Neural progenitor cell (in vitro differentiated cells): ENCODE measurements at places on chromosomes 5 and 9. TPM values are rescaled to one million over a fixed set of nuclear protein-coding genes. Genes with fewer than 3 reads are reported as not detected.

DNA sequence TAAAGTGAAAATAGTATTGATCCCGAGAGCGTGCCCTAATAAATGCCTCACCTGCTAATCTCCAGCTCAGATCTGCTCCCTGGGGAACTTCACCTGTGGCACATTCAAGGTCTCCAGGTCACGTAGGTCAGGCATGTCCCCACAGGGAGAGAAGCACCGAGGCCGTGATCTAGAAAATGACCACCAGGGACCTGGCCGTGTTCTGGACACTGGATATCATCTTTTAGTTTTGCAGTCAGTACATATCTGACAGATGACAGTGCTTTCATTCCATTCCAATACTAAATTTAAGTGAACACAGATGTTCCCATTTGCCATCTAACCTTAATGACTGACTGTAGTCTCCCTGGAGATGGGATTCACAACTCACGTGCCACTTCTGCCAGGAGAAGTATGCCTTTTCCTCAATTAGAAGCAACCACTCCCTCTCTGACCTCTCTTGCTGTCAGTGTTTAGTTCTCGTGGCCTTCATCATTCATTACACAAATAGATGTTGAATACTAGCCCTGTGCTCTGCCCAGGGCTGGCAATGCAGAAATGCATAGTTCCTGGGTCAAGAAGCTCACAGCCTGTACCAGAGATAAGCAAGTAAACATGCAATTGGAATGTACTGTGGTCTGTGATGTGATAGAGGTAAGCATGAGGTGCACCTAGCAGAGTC lies 276.5 kb downstream of the NTRK2 start:
- H3K4me3 ChIP-seq = no peak overlapping the region
- H3K4me1 ChIP-seq = no peaks in the 10 kb centered on the region
- no peaks in the 10 kb centered on the region for H3K27me3 ChIP-seq
- no peak overlapping the region for H3K27ac ChIP-seq

GRCh38 chr9:89497257-89497963 lies 503 bp downstream of the SEMA4D start:
- DNase-seq = peak; percentile 59
- H3K4me1 ChIP-seq = peaks cover 36% of the 10 kb centered on the region
- no peak overlapping the region for H3K27ac ChIP-seq
- peak overlapping the region; percentile 94 for H3K4me3 ChIP-seq
- no peaks in the 10 kb centered on the region for H3K27me3 ChIP-seq
- no peaks in the 10 kb centered on the region for H3K36me3 ChIP-seq

- no peaks in the 10 kb centered on the region for H3K36me3 ChIP-seq
- no peak overlapping the region for H3K4me3 ChIP-seq
- no peaks in the 10 kb centered on the region for H3K4me1 ChIP-seq
- peak; percentile 27 for DNase-seq
- H3K27me3 ChIP-seq = no peaks in the 10 kb centered on the region
- H3K27ac ChIP-seq = no peak overlapping the region
Measured at GRCh38 chr9:21160178-21160577, 6.3 kb downstream of the IFNA21 start.

- no peak for DNase-seq
- no peaks in the 10 kb centered on the region for H3K36me3 ChIP-seq
Measured at GRCh38 chr5:151179489-151179840, 21.9 kb upstream of the ANXA6 start.

The PRKACG gene
- total RNA-seq = not detected in 2 replicates

GRCh38 chr9:112044186-112044585 lies 130.9 kb downstream of the SUSD1 start:
- no peak overlapping the region for H3K4me3 ChIP-seq
- DNase-seq = no peak
- H3K27ac ChIP-seq = no peak overlapping the region
- H3K27me3 ChIP-seq = no peaks in the 10 kb centered on the region
- H3K36me3 ChIP-seq = no peaks in the 10 kb centered on the region

The ABO gene
- not detected in 2 replicates for total RNA-seq

The PCA3 gene
- total RNA-seq = 0.30 and 0.56 TPM in 2 replicates

The PFN3 gene
- total RNA-seq = not detected in 2 replicates

GRCh38 chr5:53915120-53915519 lies 354.7 kb downstream of the NDUFS4 start:
- no peak for DNase-seq
- H3K27me3 ChIP-seq = no peaks in the 10 kb centered on the region
- no peaks in the 10 kb centered on the region for H3K36me3 ChIP-seq

DNA sequence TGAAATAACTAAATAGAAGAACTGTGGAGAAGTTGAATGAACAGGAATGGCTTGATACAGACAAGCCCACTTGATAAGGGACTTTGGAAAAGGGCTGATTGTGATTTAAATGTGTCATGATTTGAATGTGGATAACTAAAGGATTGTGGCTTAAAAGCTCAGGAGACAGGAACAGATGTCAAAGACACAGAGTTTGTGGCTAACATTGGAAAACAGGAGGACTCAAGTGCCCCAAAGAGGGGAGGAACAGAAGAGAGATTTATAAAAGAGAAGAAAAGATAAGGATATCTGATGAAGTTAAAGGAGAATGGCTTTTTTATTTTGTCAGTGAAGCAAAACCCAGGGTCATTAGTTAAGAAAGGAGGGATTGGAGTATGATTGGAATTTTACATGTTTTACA lies 124.2 kb upstream of the TRPM3 start:
- H3K4me1 ChIP-seq = peaks cover 82% of the 10 kb centered on the region
- H3K36me3 ChIP-seq = no peaks in the 10 kb centered on the region
- no peaks in the 10 kb centered on the region for H3K27me3 ChIP-seq
- no peak overlapping the region for H3K4me3 ChIP-seq
- no peak for DNase-seq

DNA sequence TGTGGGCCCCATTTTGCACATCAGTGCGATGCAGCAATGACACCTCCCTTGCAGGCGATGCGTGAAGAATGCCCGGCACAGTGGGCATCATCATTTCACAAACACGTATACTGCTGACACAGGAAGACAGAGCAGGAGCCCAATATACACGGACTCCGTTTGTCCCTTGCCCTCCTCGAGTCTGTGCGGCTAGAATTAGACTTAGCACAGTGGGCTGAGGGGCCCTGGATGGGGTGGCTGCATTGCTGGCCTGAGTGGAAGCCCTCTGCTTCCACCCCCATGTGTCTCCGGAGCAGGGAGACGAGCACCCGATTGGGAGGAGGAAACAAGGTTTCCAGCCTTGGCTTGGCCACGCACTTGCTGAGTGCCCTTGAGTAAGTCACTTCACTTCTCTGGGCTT lies 40.8 kb downstream of the GSN start:
- H3K4me3 ChIP-seq = no peak overlapping the region
- no peak for DNase-seq
- H3K27ac ChIP-seq = no peak overlapping the region

GRCh38 chr5:54091307-54092130 lies 218.9 kb downstream of the ARL15 start:
- no peak for DNase-seq
- H3K4me1 ChIP-seq = peaks cover 28% of the 10 kb centered on the region
- H3K36me3 ChIP-seq = no peaks in the 10 kb centered on the region
- H3K4me3 ChIP-seq = no peak overlapping the region
- no peak overlapping the region for H3K27ac ChIP-seq
- H3K27me3 ChIP-seq = no peaks in the 10 kb centered on the region

DNA sequence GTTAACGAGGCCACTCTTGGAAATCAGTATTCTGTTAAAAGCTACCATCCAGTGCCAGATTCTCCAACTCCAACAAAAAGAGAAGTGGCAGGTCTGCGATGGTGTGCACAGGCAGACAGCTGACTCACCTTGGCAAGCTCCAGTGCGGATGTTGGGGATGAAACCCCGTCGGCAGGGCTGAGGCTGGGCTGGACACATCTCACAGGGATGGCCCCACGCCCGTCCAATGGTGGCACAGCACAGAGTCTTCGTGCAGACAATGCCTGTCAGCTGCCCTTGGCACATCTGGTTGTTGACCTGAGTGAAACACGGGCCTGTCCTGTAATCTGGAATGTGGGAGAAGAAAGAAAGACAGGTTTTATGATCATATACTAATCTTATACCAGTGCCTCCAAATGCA lies 73.4 kb downstream of the FBN2 start:
- H3K36me3 ChIP-seq = peaks cover 13% of the 10 kb centered on the region
- H3K4me1 ChIP-seq = no peaks in the 10 kb centered on the region
- H3K4me3 ChIP-seq = no peak overlapping the region
- H3K27ac ChIP-seq = no peak overlapping the region
- no peak for DNase-seq

The PIP5K1B gene
- 1.3 and 3.2 TPM in 2 replicates for total RNA-seq

DNA sequence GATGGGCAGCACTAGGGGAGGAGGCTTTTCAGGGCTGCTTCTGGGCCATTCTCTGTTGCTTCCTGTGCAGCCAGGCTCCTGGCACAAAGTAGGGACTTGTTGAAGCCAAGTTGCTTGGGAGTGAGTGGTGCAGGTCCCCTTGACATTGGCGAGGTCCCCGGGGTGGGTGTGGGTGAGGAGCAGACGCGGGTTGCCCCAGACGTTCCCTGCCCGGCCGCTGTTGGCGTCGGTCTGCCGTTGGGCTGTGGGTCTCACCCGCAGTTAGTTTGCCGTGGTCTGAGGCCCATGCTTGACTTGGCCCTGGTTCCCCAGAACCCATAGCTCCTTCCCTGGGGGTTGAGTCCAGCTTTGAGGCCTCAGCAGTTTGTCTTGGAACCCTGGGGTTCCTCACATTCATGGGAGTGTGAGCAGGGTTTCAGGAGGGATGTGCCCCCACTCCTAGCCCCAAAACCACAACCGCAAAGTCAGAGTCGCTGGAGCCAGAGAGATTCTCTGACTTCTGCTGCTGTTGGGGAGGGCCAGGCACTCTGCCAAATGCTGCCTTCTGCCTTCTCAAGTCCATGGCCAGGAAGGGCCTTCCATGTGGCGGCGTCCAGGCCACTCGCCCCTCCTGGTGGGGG lies 77.5 kb downstream of the RXRA start:
- no peak overlapping the region for H3K4me3 ChIP-seq
- no peaks in the 10 kb centered on the region for H3K36me3 ChIP-seq
- H3K4me1 ChIP-seq = peaks cover 8% of the 10 kb centered on the region
- no peaks in the 10 kb centered on the region for H3K27me3 ChIP-seq
- H3K27ac ChIP-seq = no peak overlapping the region
- no peak for DNase-seq

The CER1 gene
- total RNA-seq = 0.11 TPM in 1 of 2 replicates, not detected in the other
